ENCODE measurements at places on chromosomes 3 and 15.

- no peak for DNase-seq
Observed at GRCh38 chr3:155049959-155050358, 30.2 kb upstream of the MME start.

DNA sequence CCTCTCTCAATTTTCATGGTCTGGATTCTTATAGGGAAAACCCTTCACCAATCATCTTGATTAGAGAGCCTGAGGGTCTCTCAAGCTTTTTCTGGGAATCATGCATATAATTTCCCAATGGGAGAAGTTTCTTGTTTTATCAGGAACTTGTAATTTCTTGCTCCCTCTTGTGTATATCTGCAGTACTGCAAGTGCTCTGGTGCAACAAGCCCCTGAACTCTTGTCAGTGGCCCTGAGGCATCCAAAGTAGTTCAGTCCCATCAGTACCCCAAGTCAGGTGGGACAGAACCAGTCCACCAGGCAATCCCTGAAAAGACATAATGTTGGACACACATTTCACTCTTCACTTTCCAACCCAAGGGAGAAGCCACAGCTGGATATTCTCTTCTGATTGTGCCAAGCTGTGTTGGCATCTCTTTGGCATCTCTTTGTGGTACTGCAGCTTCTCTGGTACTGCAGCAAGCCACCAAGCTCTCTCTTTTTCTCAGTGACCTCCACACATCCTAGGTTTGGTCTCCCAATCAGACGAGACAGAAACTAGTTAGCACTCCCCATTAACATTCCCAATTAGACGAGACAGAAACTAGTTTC lies 214.5 kb downstream of the ZIC4 start:
- no peak for DNase-seq

GRCh38 chr3:124928333-124929202 lies 6.0 kb downstream of the MUC13 start:
- peak; percentile 50 for DNase-seq

DNA sequence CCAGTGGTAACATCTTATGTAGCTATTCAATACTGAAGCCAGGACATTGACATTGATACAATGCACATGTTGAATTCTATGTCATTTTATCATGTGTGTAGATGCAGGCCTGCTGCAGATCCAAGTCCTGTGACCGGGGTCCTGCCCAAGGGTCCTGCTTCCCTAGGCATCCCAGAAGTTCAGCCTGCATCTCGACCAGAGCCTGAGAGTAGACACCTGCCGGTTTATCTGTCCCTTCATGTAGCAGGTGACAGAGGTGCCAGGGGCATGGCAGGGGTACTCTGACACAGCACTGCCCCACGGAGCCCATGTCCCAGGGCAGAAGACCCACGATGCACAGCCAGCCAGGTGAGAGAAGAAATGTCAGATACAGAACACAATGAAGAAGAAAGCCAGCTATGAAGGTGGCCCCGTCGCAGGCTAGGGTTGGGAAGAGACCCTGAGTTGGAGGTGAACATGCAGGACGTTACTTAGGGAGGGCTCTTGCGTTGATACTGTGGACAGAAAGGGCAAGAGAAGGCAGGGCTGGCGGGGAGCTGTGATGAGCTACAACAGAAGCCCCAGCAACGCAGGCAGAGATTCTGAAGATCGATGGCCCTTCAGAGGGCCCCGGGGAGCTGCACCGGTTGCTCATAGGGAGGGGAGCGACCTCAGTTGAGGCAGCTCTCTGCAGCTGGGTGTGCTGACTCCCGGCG lies 51.0 kb downstream of the TPRA1 start:
- no peak for DNase-seq

DNA sequence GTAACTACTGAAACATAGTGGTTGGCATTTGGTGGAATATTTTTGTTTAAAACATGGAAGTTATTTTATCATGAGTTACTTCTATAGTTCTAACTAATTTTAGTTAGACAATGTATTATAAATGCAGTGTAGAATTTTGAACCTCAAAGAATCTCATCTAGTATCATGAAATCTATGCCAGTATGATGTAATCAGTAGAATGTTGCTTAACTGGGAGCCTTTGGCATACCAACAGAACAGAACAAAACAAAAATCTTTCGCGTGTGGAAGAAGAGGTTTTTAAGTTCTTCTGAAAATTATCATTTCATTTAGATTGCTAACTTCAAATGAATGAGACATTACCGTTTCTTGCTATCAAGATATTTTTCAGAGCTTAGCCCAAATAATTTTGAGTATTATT lies 98.4 kb upstream of the LRRFIP2 start:
- DNase-seq: no peak

DNA sequence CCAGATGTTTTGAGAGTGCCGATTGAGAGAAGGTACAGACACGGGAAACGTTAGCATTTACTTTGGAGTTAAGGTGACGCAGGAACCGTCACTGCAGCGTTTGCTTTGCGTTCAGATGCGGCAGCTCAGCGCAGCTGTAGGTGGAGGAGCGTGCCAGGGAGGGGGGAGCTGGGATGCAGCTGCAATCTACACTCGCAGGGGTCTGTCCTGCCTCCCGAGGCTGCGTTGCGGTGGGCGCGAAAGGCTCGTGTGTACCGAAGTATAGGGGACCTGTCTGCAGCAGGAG lies 425 bp upstream of the FYTTD1 start:
- peak; percentile 62 for DNase-seq

DNA sequence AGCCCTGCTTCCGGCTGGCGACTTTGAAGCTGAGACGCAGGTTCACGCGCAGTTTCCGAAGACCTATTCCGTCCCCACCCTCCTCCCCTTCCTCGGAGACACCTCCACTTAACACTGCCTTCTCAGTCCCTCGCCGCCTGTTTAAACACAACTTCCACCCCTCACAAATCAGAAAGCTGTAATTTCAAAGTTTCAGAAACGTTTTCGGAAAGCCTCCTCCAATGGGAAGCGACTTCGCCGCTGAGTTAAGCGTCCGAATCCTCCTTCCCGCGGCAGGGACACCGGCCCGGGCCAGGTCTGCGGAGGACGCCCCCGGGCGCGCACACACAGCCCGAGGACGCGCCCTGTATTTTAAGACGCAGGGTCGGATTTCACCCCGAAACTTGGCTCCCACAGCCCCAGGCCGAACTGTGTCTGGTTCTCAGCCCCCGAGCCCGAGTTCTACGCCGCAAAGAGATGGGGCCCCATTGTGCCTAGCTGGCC lies 559 bp upstream of the LRRN1 start:
- DNase-seq: no peak

DNA sequence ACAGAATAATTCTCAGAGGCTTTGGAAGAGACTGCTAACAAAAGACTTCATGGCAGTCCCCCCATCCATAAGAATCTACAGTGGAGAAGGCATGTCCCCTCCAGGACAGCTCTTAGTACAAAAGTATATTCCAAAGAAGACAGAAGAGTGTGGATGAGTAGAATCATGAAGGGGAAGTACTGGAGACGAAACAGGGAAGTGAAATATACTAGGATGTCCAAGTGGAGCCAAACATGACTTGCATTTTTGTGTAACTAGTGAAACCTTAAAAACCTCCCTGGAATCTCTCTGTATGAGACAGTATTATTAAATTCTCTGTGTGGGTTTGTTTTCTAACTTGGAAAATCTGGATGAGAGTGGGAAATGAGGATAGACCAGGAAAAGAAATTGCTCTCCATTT lies 312.4 kb downstream of the RSL24D1 start:
- no peak for DNase-seq

All from activated CD4-positive, alpha-beta T cell treated with anti-CD3 and anti-CD28 coated beads, Interleukin-2, amount 50 U/mL, for 1 hour (primary cell).